Testis (tissue), 5 donors: ENCODE measurements at places on chromosomes 3 and 15.

- no peak for DNase-seq
These were observed 64.0 kb upstream of the DGKG start for GRCh38 chr3:186425788-186426730.

GRCh38 chr3:53555068-53555588 is 60.7 kb downstream of the CACNA1D start:
- no peak for DNase-seq

- DNase-seq = peak; percentile 91
These were observed 17.2 kb upstream of the GNB5 start for GRCh38 chr15:52208306-52208946.

- no peak for DNase-seq
These were observed 1099.5 kb downstream of the ROBO1 start for GRCh38 chr3:78668302-78668701.

GRCh38 chr15:40430271-40430805 is 10.4 kb upstream of the BAHD1 start:
- peak; percentile 64 for DNase-seq

GRCh38 chr3:147758771-147759170 is 349.6 kb downstream of the ZIC1 start:
- DNase-seq = no peak

DNA sequence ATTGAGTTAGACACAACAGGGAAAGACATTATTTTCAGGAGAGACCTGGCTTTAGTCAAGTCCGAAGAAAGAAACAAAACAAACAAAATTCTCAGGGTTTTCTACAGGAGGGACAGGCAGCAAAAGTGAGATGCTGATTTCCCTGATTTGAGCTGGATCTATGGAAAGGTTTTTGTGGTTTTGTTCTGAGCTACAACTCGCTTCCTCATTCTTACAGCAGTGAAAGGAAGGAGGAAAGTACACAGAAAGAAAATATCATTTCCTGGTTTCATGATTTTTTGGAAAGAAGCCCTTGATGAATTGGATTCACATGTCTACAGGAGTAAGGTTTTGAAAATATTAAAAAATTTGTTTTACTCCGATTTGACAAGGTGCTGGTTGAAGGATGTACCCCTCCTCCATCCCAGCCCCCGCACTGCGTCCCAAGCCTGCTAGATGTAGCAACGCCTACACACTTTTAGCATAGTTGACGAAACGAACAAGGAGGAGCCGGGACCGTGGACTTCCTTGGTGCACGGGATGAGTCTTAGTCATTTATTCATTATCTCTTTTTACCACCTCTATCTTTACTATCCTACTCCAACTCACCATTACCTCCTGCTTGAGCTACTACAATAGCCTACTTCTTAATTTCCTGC is 10.8 kb downstream of the PRICKLE2 start:
- no peak for DNase-seq

- DNase-seq = no peak
These were observed 170.8 kb downstream of the PEX5L start for GRCh38 chr3:179865861-179866505.

- DNase-seq = no peak
These were observed 46.2 kb downstream of the DPH6 start for GRCh38 chr15:35499723-35500122.

- no peak for DNase-seq
These were observed 12.5 kb upstream of the SKIL start for GRCh38 chr3:170344971-170345370.

DNA sequence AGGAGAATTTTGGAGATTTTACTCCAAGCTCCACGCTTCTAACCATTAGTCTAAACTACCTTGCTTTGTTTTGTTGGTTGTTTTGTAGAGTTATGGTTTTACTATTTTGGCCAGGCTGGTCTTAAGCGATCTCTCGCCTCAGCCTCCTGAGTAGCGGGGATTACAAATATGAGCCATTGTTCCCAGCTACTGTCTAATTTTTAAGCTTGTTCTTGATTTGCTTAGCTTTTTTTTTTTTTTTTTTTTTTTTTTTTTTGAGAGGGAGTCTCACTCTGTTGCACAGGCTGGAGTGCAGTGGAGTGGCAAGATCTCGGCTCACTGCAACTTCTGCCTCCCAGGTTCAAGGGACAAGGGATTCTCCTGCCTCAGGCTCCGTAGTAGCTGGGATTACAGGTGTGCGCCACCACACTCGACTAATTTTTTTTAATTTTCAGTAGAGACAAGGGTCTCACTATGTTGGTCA is 28.5 kb downstream of the EFCAB12 start:
- DNase-seq = peak; percentile 15

DNA sequence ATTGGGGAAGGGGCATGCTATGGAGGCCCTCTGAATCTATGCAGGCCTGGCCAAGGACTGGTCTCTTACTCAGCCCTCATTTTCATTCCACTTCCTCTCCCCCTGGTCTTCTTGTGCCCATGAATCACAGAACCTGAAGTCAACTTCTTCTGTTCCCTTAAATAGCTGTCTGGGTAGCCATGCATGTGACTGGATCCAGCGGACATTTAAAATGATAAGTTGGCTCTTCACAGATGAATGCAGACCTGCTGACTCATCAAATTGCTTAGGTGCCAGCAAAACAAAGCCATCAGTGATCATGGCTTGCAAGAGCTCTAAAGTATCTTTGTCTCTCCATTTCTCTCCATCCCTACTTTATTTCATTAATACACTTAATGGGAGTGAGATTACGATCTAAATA is 90.1 kb upstream of the CADPS start:
- no peak for DNase-seq

- no peak for DNase-seq
These were observed 279.8 kb downstream of the ARPP21 start for GRCh38 chr3:35919160-35919559.

GRCh38 chr3:177776661-177777101 is 579.4 kb upstream of the TBL1XR1 start:
- DNase-seq = no peak

DNA sequence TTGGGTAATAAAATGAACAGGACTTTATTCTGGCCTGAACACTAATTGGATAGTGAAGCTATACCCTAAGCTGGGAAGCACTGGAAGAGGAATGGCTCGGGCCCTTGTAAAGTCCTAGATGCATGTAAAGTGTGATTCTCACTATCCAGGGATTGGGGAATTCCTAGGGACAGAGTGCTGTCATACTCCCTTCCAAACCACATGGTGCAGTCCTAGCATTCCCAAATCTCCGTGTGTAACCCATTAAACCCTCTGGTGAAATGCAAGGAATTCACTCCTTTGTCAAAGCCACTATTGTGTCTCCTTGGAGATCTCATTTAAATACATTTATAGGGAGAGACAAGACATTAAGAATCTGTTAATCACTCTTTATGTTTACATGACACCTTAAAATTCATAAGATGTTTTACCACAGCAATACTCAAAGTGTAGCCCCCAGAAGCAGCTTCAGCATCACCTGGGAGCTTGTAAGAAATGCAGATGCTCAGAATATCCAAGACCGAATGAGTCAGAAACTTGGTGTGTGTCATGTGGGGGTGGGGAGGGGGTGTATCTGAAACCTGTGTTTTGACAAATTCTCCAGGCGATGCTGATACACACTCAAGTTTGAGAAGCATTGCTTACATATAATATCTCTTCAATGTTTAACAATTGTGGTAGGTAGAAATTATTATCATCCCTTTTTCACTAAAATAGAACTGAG is 121.8 kb upstream of the NPHP3 start:
- no peak for DNase-seq

DNA sequence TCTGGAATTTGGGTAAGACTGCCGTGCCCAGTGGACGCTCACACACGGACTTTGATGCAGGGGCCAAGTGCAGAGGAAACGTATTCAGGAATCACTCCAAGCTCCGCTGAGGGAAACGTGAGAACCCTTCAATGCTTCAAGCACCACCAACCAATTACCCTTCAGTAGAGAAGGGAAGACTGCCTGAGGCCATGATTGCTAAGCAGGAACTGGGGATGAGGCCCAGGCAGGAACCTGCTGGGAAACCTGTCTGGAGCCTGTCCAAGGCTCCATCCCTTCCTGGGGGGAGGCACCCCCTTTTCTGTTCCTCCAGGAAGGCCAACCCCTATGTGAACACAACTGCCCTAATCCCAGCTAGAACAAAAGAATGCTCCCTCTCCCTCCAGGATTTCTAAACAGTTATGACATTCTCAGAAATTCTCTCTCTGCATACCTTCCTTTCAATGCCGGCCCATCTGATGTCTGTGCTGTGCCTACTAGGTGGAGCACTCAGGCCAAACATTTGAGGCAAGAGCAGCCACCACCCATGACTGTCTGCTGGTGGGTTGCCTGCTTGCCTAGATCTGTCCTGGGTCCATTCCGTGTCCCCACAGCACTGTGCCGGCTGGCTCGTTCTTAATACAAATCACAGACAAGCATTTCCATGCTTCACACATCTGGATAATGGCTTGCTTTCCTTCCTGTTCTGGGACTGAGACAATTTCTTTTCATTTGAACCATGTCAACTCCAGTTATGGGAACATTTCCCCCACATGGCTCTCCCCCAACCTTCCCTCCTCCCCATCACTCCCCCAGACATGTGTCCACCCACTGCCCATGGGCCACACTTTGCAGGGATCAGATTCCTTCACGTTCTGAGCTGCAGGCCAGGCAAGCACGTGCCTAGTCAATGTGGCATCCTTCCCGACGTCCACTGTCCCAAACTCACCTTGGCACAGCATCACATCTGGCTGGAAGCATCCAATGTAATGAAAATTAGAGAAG is 149.4 kb downstream of the ADAMTS17 start:
- DNase-seq = no peak

DNA sequence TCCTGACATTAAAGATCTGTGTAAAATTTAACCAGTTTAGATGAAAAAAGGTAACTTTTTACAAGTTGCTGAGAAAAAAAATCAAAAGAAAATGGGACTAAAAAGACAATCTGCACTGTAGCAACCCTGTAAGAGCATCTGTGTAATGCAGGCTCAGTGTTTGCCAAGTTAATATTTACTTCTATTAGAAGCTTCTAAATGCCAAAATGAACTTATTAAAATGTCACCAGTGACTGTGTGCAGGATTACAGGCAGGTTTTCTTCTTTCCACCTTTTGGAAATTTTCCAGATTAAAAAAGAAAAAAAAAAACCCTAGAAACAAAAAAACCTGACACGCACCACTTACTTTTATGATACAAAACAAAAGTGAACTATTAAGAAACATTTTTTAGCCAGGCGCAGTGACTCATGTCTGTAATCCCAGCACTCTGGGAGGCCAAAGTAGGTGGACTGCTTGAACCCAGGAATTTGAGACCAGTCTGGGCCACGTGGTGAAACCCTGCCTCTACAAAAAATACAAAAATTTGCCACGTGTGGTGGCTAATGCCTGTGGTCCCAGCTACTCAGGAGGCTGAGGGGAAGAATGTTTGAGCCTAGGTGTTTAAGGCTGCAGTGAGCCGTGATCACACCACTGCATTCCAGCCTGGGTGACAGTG is 87.2 kb downstream of the TJP1 start:
- no peak for DNase-seq

DNA sequence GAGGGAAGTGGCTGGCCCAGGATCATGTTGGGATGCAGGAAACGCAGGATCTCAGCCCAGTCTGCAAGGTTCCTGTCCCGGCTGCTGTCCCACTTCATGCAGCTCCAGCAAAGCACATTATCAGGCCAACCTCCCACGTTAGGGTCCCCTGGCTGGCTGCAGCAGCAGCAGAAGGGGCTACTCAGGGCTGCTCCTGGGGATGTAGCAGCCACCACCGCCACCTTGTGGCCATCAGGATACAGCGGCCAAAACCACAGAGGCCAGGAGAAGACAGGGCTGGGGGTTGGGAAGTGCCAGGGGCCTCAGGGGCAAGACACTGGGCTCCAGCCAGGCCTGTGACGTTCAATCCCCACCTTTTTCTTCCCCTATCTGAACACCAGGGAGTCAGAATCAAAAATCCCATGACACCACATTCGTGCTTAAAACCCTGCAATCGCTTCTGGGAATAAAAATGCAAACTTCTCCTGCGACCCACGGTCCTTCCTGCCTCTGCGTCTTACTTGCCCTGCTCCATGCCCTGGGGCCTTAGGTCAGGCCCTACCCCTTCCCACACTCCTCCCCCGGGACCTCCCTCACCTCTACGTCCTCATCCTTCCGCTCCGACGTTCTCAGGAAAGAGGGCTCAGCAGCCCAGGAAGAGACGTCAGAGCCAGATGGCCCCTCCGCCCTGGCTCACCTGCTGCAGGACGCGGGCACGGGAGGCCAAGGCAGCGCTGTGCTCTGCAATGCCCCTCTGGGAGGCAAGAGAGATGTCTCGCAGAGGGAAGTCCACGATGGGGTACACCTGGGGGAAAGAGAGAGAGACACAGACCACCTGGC is 21.5 kb downstream of the SSUH2 start:
- peak; percentile 84 for DNase-seq

DNA sequence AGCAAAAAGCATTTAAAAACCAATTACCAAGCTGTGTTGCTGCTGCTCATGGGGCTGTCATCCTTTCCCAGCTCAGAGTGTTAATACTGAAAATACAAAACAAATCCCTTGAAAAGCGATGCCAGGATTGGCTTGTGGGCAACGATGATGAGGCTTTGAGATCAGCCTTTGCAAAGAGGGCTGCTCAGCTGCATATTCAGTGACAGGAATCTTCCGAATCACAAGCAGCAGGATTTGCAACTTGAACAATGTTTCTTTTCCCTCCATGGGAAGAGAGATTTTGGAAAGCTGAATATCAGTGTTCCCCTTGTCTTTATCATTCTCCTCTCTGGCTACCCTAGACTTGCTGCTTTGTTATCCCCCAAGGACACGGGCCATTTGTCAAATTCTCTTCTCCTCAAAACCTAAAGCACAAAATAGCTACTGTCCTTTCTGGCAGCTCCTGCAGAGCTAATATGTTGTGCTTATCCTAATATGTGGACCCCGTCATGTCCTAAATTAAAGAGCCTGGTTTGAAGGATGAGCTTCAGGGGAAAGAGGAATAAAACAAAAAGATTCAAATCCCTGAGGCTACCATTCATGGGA is 375.8 kb downstream of the GAP43 start:
- peak; percentile 52 for DNase-seq

DNA sequence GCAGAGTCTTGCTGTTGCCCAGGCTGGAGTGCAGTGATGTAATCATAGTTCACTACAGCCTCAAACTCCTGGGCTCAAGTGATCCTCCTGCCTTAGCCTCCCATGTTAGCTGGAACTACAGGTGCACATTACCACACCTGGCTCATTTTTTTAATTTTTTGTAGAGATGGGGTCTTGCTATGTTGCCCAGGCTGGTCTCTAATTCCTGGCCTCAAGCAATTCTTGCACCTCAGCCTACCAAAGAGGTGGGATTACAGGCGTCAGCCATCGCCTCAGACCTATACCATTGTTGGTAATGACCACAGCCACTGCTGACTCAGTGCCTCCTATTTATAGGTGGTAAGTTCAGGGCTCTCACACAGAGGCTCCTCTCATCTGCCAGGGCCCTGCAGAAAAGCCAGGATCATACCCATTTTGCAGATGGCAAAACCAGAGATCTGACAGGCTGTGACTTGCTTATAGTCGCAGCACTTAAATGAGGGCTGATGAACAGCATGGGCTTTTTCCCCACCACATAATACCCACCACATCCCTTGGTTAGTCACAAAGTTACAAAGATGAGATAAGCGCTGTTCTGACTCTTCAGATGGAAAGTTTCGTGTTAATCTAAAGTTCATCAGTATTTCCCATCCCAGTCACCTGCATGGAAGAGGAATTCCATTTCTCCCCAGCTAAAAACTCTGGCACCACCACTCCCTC is 21.8 kb upstream of the SPATA12 start:
- DNase-seq = no peak

- no peak for DNase-seq
These were observed 233.3 kb downstream of the THSD4 start for GRCh38 chr15:71348597-71348996.

- DNase-seq = no peak
These were observed 10.8 kb downstream of the CRTAP start for GRCh38 chr3:33124638-33125037.

- DNase-seq = no peak
These were observed 5.5 kb downstream of the SSUH2 start for GRCh38 chr3:8638994-8639658.

- no peak for DNase-seq
These were observed 34.9 kb downstream of the PIK3R4 start for GRCh38 chr3:130711565-130712324.
